Activated CD4-positive, alpha-beta T cell treated with anti-CD3 and anti-CD28 coated beads, Interleukin-2, Interleukin-4, amounts not matched to agents 100 ng/mL and 50 ng/mL, durations not matched to agents 16 hours and 8 hours (primary cell): ENCODE measurements at places on chromosomes 2 and 18.

DNA sequence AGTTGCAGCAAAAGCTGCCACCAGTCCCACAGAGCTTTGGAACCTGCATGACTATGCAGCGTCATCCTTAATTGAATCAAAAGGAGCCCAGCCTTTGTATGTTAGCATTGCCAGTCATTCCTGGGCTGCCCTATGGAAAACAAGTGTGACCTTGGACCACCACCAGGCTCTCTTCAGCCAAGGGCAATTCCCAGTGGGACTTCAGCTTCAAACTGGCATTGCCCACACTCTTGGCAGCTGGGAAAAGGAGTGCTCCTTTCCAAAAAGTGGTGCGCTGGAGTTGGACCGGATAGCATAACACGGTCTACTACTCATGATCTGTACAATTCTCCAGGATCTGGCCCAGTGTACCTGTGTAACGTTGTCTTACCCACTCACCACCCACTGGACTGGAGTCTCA, 259.5 kb downstream of the MREG start:
- no peak for DNase-seq

DNA sequence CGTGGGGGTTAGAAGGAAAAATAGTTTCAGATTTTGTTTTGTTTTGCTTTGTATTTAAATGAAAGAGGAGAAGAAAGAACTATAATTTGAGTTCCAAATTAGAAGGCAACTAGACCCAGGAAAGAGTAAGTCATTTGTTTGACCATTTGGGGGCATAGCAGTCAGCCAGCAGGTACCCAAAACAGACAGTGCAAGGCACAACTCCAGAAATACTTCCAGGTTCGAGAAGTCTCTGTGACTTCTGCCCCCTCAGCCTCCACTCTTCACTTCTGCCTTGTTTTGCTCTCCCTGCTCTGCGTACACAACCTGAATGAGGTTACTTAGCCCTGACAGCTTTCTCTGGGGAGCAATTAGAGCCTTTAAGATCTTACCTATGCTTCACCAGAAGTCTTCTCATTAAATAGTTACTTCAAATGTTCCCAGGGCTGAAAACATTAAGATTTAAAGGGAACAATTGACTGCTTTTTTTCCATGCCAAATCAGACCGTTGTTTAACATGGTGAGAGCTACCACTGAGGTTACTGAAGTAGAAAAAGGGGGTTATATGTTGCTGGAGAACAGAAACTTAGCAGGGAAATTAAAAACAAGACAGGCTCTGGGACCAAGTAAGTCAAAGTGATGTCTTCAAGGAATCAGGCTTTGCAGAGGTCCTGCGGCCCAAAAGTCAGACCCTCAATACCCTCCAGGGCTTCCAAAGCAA, 216.9 kb downstream of the BCL11A start:
- DNase-seq = no peak

DNA sequence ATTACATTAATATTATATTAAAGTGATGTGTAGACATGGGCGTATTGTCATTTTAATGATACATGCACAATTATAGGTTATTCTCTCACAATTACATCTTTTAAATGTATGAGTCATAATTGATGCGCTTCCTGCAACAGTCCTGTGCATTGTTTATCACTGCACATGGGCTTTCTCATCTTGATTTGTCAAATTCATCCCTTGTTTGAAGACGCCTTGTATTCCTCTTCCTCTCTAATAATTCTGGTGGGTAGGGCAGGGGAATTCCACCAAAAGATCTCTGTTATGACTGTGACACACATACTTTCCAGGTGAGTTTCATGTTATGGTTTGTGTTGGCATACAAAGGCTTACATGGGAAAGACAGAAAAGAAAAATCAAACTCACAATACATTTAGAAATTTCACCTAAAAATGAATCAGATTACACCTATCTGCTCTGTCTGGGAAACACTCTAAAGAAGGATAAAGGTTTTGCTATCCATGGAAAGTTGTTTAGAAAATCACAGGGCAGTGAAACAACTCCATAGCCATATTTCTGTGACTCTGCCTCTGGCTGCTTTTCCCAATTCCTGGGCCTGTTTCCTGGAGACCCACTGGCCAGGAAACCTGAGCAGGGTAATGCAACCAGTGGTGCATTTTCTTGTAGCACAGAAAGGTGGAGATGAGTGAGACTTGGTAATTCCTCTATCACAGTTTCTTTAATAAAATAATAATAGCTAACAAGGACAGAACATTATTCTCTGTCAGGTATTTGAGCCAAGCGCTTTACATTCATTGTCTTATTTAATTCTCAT, 13.2 kb downstream of the SLC9A2 start:
- no peak for DNase-seq

DNA sequence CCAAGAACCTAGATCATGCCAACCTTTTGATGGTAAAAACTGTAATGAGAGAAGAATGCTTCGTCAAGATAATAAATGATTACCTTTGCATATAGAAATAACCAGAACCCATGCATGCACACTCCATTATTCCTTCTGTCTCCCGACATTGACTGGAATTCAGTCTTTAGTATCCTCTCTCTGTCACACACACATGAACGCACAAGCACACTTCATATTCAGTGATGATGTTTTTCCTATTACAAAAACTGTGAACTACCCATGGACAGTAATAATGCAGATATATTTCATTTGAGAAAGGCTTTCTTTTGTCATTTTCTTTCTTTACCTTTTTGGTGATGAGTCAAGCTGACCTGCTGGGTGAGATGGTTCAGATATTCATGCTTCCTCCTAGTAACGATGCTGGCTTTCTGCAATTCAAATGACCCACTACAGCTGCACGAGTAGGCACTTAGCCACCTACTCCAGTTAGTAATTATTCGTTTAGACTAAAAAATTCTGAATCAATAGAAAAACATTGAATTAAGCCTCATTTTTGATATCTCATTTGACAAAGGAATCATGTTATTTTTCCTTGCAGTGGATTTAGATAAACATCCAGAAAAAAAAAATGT, 382.2 kb downstream of the TGIF1 start:
- no peak for DNase-seq

DNA sequence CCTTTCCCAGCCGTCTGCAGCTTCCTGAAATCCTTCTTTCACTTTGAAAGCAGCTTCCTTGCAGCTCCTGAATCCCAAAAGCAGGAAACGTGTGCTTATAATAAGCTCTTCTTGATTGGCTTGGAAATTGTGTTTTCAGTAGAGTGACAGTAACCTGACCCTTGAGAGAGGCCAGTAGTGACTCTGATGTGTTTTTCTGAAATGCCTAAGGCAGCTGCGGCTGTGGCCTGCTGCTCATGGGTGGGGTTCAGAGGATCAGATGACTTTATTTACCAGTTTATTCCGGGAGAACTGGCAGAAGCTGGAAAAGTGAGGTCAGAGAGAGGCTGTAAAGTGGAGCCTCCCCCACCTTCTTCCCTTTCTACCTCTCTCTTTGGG, 31.9 kb upstream of the RPIA start:
- DNase-seq = no peak
